IPS DF 6.9 (cell line): ENCODE measurements at places on chromosomes 2 and 18.

- peak; percentile 94 for DNase-seq
These were observed 82.0 kb downstream of the DNMT3A start for GRCh38 chr2:25259737-25260124.

DNA sequence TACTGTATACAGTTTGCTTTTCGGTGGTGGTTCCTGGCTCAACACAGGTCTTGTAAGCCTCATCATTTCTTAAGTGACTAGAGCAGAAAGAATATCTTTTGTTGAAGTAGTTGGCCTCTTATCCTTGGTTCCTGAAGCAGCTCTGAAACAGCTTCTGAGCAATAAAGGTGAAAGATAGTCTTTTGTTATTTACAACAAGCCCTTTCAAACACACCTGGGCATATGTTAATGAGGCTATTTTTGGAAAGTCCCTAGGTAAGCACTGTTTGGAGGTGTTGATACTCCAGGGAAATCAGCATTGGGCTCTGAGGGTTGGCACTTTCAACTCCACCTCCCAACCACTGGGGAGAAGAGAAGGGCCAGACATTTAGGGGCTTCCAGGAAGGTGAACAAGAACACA, 211.0 kb downstream of the MCFD2 start:
- DNase-seq: peak; percentile 31

DNA sequence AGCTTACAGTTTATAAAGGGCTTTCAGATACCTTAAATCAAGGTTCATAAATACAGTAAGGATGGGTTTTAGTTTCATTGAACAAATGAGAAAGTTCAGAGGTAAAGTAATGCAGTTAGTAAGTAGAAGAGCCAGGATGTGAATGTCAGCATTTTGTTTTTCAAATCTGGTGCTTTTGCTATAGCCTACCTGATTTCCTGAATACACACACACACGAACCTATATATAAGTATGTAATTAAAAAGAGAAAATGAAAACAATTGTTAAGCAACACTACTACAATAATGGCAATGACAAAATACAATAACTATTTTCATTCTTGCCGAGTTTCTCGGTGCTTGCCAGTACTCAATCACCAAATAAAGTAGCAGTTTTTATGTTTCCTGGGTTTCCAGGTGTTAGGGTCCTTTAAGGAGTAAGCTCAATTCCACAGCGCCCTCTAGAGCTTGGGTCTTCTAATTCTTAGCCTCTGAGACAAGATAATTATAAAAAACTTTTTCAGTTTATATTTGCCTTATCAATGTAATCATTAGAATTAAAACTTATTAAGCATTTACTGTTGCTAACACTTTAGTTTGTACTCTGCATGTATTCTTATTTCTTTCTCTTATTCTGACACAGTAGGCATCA, 512.9 kb upstream of the ACVR2A start:
- DNase-seq: peak; percentile 29

GRCh38 chr2:10173258-10174005, 50.9 kb downstream of the RRM2 start:
- no peak for DNase-seq

GRCh38 chr18:73733376-73733775, 414.3 kb downstream of the FBXO15 start:
- no peak for DNase-seq

DNA sequence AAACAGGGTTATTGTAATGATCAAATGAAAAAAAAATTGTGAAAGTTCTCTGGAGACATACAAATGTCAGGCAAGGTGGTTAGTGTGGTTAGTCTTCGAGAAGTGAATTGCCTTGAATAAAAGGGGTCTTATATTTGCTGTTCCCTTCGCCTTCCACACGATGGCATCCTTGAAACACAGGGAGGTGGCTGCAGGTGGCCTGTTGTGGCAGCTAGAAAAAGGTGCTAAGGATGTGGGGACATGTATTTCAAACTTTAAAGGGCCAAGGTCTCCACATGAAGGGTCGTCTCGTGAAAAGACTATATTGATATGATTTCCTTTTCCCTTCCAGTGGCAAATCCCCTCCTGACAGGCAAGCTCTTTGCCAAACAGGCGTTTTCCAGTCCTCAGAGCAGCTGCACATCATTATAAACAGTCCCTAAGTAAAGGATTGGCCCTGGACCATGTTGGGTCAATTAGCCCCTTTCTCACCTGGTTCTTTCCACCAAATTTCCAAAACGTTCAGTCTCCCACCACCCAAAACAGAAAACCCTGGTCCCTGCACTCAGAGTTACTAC, 68.5 kb downstream of the COPS8 start:
- peak; percentile 33 for DNase-seq

- DNase-seq: no peak
These were observed 161.9 kb downstream of the MYO5B start for GRCh38 chr18:50033004-50033403.

GRCh38 chr2:60596411-60596810, 43.0 kb upstream of the BCL11A start:
- DNase-seq: no peak

DNA sequence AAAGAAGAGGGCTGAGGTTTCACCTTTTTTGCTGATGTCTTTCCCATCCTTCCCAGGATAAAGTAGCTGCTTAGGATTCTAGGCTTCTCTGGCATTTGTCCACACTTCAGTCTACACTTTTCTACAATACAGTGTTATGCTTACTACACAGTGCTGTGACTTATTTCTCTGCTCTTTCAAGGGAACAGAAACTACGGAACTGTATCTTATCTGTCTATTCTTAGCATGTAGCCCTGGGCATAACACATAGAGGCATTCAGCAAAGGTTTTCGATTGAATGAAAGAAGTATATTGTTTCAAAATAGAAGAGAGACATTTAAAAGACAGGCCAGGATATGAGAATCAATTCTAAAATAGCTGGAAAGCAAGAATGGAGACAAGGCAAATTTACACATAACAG, 110.9 kb downstream of the ARHGEF33 start:
- no peak for DNase-seq

- DNase-seq: no peak
These were observed 813 bp upstream of the MEIS1 start for GRCh38 chr2:66433945-66434678.

DNA sequence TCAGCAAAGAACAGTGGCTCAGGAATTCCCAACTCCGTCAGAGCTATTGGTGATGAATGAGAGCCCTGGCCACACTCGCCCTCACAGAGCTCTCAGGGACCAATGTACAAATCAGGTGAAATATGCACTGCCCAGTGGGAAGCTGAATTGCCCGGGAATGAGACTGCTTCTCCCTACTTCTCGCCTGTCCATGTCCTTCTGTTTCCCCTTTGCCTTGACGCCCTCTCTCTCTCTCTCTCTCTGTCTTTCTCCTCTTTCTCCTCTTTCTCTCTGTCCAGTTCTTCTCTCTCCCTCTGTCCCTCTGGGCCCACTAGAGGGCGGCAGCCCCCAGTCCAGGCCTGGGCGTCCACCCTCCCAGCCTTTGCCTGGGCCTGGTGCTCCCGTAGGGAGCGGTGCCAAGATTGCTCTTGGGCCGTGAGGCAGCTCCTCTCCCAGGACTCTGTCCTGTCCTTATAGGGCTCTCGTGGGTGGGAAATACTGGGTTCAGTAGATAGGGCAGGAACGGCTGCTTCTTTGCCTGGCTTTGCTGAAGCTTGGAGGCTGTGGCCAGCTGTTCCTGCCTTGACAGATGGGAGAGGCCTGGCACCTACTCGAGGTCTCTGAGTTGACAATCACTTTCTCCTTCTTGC, 28.4 kb upstream of the PUM2 start:
- peak; percentile 41 for DNase-seq

DNA sequence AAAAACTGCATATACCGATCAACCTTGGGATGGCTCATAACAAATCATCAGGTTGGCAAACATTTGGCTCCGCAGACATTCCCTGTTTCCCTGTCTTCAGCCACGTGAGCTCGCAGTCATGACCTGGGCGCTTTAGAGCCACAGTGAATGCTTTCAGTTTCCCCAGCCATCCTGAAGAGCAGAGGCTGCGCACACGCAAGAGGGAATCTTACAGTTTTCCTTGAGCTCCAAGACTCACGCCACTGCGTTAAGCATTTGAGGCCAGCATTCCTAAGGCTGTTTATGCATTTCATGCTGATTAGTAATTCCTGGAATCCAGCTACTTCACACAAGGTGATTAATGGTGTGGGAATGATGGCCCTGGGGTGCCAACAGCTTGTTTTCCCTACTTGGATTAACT, 95.1 kb downstream of the MTCL1 start:
- no peak for DNase-seq

DNA sequence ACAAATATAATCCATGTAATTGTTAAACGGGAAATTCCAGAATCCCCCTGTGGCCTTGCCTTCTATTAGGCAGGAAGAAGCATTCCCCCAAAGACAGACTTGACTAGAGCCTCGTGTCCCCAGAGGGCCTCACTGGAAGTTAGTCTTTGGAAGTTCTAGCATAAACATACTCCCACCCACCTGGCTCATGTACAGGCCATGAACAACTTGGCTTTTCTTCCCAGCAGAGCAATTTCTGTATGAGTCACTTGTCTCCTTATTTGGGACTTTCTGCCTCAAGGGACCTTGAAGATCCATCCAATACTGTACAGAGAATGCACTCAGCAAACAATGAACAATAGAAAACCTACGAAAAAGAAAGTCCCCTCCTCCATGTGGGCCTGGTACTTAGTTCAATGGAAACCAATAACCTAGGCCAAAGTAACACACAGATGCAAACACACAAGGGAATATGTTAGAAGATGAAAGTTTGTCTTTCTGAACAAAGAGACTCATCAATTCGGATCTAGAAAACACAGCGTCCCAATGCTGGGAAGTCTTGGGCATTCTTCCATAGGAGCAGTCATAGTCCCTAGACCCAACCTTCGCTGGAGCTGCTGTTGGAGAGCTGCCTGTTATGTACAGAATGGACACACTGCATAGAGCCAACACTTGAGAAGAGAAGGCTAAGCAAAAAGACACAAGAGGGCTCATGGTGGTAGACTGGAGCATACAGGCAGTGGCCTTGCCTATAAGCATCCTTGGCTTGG, 303.5 kb downstream of the HRH4 start:
- DNase-seq: no peak
